ENCODE measurements at places on chromosomes 1 and 21. TPM values are rescaled to one million over a fixed set of nuclear protein-coding genes. Genes with fewer than 3 reads are reported as not detected.

Gene PRELP
- not detected for total RNA-seq

DNA sequence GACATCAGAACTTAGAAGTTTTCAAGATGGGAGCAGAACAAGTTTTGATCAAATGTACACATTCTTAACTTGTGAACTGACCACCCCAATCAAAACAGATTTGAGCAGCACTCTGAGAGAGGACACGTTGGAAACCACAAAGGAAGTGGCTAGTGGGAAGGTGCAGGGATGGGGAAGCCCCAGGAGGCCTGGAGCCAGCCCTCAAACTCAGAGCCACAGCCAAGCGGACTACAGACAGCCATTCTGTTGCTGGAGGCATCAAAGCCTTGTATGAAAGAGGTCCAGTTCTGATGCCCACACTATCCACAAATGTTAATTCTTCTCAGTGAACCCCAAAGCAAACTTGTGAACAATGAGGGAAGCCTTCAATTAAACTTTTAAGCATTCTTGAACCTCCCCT is 143.6 kb upstream of the RAB4A start:
- peak; percentile 75 for DNase-seq

- DNase-seq: no peak
These were observed 2.6 kb upstream of the TNFRSF1B start for GRCh38 chr1:12164210-12164609.

DNA sequence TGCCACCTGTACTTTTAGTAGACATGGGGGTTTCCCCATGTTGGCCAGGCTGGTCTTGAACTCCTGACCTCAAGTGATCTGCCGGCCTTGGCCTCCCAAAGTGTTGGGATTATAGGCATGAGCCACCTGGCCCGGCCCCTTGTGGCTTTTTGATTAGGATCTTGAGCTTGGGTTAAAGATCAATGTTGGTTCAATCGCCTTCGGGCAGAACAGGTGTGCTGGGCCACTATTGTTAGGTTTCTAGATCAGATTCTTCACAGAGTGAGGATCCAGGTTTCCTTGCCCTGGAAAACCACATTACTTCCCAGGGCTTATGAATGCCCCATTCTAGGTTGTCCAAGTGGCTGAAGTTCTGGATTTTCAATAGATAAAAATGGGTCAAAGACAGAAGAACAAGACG is 6.1 kb downstream of the ETV3 start:
- no peak for DNase-seq

- DNase-seq: no peak
These were observed 113.1 kb downstream of the OLFML2B start for GRCh38 chr1:161910604-161911003.

- peak; percentile 89 for DNase-seq
These were observed 15.1 kb downstream of the RNF223 start for GRCh38 chr1:1058921-1059493.

Gene FOXD2
- 0.07 TPM for total RNA-seq
